ENCODE measurements at places on chromosomes 4 and X.
A peak's percentile ranks its signal among the peaks of the same experiment; 100 is the strongest.

DNA sequence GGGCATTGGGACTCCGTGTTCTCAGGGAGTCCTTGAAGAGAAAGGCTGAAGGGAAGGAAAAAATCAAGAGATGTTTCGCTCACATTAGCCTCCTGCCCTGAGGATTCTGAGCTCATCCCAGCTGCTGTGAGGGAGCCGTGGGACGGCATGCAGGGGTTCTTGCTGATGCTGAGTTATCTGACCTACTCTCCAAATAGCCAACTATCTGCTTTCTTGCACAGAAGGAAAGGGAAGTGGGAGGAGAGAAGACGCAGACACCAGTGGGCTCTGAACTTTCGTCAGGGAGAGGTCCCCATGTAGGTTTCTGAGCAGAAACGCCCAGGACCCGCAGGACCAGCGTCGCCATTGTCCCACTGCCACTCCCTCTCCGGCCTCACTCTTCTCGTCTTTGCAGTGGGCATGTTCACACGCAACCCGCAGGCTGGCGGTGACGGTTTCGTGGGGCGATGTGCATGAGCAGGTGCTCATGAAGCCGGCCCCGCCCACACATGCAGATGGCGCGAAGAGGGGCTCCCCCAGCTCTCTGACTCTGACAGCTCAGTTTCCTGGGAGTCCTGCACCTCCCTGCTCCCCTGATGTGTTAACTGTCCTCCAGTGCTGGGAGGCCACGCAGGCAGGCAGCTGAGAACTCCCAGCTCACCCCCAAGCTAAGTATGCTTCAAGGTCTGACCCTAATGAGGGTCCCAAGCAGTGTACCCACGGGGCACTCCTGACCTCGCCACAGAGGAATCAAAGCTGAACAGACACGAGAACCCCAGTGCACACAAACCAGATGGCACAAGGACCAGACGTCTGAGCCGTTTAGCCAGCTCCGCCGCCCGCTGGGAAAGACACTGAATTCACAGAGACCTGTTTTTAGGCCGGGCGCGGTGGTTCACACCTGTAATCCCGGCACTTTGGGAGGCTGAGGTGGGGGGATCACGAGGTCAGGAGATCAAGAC, 13.6 kb upstream of the ABLIM2 start:
- no peak for DNase-seq

DNA sequence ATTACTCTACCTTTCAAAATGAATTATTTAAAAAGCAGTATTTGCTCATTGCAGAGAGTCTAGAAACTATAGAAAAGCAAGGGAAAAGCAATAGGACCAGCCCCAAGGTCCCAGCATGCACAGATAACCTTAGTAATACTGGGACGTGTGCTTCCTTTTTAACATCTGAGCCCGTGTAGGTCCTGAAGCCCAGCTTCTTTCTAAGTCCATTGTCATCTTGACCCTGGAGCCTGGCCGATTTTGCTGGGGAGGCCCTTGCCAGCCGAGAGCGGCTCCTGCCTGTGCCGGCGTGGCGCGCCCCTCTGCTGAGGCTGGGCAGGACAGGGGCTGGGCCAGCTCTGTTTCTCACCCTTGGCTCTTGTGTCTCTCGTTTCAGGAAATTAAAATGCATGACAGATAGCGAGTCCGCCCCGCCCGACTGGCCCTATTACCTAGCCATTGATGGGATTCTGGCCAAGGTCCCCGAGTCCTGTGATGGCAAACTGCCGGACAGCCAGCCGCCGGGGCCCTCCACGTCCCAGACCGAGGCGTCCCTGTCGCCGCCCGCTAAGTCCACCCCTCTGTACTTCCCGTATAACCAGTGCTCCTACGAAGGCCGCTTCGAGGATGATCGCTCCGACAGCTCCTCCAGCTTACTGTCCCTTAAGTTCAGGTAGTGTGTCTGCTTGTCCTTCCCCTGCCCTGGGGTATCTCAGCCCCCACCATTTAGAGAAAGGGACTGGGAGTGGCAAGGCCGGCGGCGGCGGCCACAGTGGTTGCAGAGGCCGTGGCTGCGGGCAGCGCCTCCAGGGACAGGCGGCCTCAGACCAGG, 4.1 kb downstream of the MSANTD1 start:
- DNase-seq, result no peak

DNA sequence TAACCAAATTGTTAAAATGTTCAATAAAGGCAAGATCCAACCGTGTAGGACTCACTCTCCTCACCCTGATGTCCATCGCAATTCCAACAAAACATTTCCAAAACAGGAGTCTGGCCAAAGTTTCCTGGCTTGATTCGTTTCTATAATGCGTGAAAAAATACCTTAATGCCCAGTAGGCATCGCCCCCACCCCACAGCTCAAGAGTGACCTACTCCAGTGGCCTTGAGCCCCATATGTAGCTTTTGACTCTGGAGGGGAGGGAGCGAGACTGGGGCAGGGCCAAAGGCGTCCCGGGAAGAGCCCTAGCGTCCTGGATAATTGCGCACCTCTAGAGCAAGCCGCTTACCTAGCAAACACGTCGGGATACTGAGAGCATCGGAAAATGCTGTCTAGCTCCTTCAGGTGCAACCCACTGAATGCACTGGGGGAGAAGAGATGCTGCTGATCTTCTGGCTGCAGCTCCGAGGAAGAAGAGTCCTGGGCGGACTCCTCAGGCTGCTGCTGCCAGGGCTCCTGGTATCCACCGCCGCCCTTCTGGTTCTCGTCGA, 55.6 kb upstream of the NKAP start:
- no peak for DNase-seq

DNA sequence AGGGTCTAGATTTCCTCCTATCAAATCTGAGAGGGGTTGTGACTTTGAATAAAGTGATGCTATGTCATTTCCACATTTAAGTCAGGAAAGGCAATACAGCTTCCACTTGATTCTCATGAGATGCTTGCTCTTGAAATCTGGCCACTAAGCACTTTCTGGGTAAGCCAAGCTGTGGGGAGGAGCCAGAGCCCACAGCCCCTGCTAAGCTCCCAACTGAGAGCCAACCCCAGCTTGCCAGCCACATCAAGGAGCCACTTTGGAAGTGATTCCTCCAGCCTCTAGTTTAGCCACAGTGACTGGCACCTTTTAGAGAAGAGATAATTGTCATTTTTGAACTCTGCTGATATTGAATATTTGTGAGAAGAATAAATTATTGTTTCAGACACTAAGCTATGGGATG, 1441.5 kb upstream of the IGFBP7 start:
- no peak for DNase-seq

GRCh38 chrX:133249266-133250058, 31.3 kb upstream of the TFDP3 start:
- DNase-seq, result peak; percentile 34

DNA sequence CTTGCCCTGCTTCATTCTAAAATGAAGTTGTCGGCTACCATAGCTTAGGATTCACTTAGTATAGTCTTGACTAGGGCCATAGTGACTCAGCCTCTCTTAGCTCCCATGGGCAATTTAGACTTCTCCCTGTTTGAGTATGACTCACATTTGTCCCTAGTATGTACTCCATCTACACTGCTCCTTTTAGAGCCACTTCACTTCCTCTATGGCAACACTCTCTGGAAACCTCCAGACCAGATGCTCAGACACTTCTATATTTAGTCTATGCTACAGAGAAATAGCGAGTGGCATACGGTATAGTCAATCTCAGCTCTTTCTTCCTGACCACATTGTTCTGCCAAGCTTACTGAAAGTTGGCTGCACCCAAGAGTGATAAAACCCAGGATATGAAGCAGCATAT, 11.2 kb downstream of the MEPE start:
- peak; percentile 80 for DNase-seq

- no peak for DNase-seq
These were observed 76.7 kb upstream of the DRD5 start for GRCh38 chr4:9704551-9705332.

- DNase-seq, result no peak
These were observed 162.5 kb upstream of the BCOR start for GRCh38 chrX:40260146-40260747.

- DNase-seq, result no peak
These were observed 88.3 kb downstream of the VCX3A start for GRCh38 chrX:6446582-6446981.

DNA sequence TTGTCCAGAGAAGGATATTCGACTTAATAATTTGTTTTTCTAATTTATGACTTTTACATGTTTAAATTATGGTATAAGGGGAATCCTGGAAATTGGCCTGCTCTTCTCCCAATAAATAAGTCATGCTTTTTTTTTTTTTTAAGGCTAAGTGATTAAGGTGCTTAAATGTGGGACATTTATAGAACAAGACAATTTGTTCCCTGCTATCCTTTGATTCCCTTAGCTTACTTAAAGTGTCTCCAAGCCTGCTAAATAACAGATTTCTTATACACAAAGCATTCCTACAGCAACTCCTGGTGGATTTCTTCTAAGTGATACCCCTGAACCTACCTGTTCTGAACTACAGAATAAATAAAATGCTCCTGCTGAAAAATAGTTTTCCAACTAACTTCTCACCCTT, 233.0 kb upstream of the UGT8 start:
- no peak for DNase-seq

GRCh38 chrX:123206176-123206575, 22.1 kb downstream of the GRIA3 start:
- DNase-seq, result no peak

GRCh38 chrX:15680401-15680800, 15.8 kb upstream of the CLTRN start:
- DNase-seq, result no peak

DNA sequence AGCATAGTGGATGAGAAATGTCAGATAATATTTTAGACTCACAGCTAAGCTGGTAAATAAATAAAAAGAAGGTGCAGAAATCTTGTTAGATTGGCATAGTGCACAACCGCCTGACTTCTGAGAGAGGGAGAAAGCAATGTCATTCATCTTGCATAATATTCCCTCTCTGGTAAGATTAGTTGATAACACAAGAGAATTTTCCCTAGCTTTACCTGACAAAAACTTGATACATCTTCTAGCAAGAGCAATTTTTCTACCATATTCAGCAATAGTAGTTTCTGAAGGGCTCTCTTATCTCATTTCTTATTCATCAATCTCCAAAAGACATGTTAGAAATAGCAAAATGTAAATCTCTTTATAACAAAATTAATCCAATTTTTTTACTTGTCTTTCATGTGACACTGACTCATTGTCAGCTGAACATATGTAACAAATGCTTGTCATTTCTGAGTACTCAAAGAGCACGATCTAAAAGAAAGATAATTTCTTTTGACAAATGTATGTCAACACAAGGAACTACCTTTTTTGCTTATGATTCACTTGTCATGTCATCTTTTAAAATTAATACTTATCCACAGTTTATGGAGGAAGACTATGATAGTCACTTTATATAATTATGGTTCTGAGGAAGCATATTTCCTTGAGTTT, 240.0 kb downstream of the ARAP2 start:
- no peak for DNase-seq

DNA sequence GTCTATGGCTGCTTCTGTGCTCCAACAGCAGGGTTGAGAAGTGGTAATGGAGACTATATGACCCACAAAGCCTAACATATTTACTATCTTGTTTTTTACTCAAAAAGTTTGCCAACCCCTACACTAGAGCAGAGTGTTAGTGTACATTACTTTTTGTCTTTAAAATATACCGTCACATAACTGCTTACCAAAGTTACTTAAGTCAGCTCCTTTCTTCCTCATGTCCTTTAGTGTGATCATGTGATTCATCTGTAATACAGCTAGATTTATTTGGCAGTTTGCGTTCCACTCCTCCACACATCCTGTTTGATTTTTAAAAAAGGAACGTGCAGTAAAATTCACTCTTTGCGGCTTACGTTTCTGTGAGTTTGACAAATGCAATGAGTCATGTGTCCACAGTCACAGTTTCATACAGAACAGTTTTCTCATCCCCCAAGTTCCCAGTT, 162.4 kb upstream of the GPRIN3 start:
- DNase-seq, result peak; percentile 47

DNA sequence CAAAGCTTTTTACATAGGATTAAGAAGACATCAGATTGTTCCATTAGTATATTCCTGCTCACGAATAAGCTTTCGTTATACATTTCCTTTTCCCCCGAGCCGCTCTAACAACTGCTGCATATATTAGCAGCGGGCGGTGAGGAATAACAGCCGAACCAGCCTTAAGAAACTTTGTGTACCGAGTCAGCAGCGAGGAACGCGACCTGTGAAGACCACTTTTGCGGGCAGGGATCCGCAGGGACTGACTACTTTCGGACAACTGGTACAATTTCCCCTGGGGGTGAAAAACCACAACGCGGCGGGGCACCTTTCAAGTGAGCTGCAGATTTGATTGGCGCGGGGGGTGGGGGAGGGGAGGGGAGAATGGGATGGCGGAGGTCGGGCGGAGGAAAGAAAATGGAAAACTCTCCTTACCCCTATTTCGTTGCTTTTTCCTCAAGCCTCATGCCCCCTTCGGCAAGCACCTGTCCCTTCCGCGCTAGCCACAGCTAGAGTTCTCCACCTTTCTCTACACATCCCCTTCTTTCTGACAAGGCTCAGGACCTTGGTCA, 5.9 kb upstream of the PITX2 start:
- no peak for DNase-seq

DNA sequence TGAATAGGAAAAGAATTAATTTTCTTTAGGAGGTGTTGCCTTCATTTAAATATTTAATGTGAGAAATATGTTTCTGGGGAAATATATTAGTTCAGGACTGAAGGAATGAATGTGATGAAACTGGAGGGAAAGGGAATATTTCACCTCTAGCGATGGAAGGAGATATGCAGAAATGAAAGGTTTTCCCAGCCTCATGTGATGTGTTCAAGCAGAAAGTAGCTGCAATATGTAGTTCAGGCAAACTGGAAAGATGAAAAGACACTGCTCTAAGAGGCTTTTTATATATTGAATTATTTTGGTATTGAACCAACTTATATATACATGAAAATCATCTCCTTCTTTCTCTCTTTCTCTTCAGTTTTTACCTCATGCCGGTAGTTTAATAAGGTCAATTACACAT, 3.4 kb downstream of the GRID2 start:
- no peak for DNase-seq

DNA sequence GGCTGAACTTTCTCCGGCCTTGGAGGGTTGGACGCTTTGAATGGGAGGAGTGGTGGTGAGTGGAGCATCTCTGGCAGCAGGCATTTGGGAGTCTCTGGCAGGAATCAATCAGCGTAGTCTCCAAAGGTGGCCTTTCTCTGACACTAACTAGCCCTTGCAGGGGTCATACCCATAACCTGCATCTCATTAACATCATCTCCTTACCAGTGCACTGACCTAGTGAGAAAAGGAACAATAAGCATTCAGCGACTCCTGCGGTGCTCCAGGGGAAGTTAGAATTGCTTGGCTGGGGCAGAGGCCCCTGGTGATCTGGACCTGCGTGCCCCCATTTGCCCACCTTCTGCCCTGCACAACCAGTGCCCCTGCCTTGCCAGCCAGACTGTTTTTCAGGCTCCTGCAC, 161.9 kb downstream of the PTTG2 start:
- DNase-seq, result no peak

GRCh38 chr4:127782275-127783025, at the start of gene HSPA4L:
Gene HSPA4L, plus strand, starts transcription at chr4:127782322. Its CDS starts 229 bp downstream, at chr4:127782551.
- DNase-seq, result peak; percentile 79

GRCh38 chr4:66489783-66490452, 819.6 kb upstream of the EPHA5 start:
- DNase-seq, result no peak

GRCh38 chr4:4758681-4759080, 100.8 kb upstream of the MSX1 start:
- DNase-seq, result no peak

- DNase-seq, result no peak
These were observed 313.4 kb downstream of the TENM3 start for GRCh38 chr4:182556580-182556979.

GRCh38 chr4:180727478-180727877, 1515.7 kb upstream of the TENM3 start:
- no peak for DNase-seq

- DNase-seq, result no peak
These were observed 147.6 kb upstream of the EOLA2 start for GRCh38 chrX:150085881-150086280.
